ENCODE measurements at places on chromosomes 16 and 17.

- DNase-seq: no peak
Measured at GRCh38 chr16:9395958-9396359, 304.5 kb downstream of the HAPSTR1 start.

GRCh38 chr16:89193576-89194293, 6.6 kb downstream of the SLC22A31 start:
- DNase-seq: no peak

- DNase-seq: no peak
Measured at GRCh38 chr16:1909561-1910231, 8.5 kb downstream of the HS3ST6 start.

- DNase-seq: no peak
Measured at GRCh38 chr16:35711435-35711834, 2252.0 kb downstream of the TP53TG3F start.

GRCh38 chr17:61345061-61345460, 54.6 kb upstream of the TBX2 start:
- DNase-seq: no peak

- DNase-seq: no peak
Measured at GRCh38 chr16:49742428-49743202, 113.3 kb downstream of the ZNF423 start.

- DNase-seq: no peak
Measured at GRCh38 chr17:46814446-46814845, 4.0 kb downstream of the WNT3 start.

- peak; percentile 67 for DNase-seq
Measured at GRCh38 chr16:53892155-53892554, 188.2 kb downstream of the FTO start.

DNA sequence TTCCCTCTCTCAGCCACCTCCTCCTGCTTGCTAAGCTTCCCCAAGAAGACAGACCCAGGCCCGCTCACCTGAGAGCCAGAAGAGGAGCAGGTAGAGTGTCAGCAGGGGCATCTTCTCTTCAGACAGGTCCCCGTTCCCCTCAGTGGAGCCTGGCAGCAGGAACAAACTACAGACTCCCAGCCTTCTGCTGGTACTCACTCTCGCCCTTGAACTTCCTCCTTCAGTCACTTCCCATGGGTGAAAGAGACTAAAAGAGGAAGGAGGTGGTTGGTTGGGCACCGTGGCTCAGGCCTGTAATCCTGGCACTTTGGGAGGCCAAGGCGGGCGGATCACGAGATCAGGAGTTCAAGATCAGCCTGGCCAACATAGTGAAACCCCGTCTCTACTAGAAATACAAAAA, at the start of gene CD300LF:
Gene CD300LF, minus strand, starts transcription at position 168 of the 400 bp plus-strand sequence. Its CDS starts 57 bp downstream, at position 111.
- no peak for DNase-seq

GRCh38 chr17:4626734-4627256, 14.7 kb downstream of the ALOX15 start:
- DNase-seq: no peak

GRCh38 chr17:9811537-9811936, 10.3 kb downstream of the GSG1L2 start:
- no peak for DNase-seq

DNA sequence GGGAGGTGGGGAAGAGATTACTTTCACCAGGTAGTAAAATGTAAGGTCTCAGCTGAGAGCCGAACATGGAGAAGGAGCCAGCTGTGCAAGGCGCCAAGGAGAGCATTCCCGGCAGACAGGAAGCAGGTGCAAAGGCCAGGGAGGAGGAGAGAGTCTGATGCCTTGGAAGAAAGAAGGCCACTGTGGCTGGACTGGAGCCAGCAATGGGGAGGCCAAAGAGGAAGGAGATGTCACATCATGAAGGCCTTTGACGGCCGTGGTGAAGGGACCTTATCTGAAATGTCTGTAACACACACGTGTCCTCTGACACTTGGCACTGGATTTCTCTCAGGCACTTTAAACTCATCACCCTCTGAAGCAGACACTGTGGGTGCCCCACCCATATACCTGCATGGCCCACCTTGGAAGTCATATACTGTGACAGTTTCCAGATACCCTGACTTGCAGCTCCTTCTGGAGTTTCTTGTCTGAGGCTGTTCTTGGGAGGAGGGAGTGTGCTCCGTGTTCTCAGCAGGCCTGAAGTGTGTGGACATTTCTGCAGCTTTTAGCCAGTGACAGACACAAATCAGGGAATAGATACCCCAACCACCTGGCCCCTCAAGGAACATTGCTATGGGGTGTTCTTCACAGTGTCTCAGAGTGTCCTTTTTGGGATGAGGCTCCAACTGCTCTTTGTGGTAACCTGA, 1.9 kb upstream of the SLC5A2 start:
- DNase-seq: no peak

- DNase-seq: peak; percentile 64
Measured at GRCh38 chr16:82192665-82193064, 22.6 kb upstream of the MPHOSPH6 start.

DNA sequence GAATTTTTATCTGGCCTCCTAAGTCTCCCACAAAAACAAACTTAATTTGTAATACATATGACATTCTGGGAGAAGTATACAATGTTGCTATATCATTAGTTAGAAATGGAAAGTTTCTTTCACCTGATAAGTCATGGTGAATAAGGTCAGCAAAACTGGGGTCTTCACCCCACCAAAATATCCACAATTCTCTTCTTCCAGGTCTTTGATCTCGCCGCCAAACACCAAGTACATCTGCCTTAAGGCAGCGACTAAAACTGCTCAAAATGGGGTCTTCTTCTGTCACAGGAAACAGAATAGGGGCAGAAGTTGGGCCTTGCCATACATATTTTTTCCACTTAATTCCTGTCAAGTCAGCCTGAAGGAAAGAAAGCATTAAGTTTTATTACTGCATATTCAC, 2.1 kb downstream of the MED13 start:
- no peak for DNase-seq

DNA sequence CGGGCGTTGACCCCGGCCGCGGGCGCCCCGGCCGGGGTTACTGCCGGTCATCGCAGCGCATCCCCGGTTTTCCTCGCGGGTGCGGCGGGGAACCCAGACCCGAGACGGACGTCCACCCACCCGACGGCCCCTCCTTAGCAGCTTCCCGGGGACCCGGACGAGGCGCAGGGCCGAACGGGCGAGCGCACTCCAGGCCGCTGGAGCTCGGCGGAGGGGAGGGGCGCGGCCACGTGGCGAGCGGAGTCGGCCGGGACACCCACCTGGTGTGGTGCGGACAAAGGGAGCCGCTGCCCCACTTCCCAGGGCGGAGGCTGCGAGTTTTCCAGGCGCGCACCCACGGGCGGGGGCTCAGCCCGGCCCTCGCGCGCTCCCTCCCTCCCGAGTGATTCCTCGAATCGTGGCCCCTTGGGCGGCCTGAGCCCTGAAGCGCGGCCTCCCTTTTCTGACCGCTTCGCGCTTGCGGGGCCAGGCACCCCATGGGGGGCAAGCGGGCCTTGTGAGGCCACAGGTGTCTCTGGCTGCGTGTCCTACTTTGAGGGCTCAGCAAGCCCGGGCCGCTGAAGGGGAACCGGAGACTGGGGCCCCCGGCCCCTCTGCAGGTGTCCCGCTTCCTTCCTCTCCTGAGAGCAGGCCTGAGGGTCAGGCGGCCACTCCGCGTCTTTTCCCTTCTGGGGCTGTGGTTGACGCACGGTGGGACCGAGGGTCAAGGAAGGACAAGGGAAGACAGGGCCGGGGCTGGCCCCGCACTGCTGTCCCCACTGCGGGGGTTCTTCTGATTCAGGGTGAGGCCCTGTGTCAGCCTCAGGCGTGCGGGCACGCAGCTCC, 1.1 kb upstream of the FASN start:
- no peak for DNase-seq

DNA sequence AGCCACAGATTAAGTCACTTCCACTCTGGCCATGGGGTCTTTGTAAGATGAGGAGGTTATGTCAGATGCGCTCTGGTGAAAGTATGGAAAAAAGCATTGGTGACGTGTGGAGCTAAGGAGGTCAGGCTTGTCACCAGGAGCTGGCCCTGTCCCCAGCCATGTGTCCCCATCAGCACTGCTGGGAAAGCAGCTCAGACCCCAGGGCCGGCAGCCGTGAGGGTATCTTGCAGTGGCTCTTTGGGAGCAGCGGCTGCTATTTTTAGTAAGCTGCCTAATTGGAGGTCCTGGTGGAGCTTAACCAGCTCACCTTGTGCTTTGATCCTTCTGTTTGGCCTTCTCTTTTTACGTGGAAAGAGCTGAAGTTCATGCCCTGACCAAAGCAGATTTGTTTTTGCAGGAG, 60.9 kb downstream of the MPRIP start:
- no peak for DNase-seq

GRCh38 chr17:44220213-44221083, 973 bp upstream of the UBTF start:
- DNase-seq: peak; percentile 83

- peak; percentile 79 for DNase-seq
Measured at GRCh38 chr16:80174416-80174815, 366.4 kb upstream of the DYNLRB2 start.

DNA sequence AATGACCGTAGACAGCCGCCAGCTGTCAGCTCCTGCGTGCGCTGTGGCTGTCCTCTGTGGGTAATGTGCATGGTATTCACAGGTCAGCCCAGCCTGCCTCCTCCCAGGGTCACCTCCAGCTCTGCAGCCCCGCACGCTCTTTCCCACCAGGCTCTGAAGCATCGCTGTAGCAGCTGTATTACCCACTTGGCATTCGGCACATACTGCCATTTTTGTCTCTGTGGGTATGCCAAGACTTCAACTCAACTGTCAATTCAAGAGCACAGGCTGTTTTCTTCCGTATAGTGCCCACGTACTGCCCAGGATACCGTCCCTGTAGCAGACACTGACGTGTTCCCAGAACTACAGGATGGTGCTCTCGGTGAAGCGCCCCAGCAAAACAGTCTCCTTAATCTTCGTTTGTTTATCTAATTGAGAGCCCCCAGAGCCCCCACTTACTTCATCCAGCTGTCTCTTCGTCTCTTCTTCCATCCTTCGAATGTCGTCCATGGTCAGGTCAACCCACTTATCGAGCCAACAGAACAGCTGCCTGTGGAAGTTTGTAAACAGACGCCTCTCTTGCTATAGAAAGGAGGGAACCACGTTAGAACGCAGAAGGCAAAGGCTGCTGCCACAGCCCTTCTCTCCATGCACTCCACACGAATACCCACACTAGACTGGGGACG, 17.4 kb upstream of the INPP5K start:
- DNase-seq: no peak

GRCh38 chr17:81245665-81246342, 6.7 kb downstream of the NDUFAF8 start:
- DNase-seq: no peak

Data from AG20443 (cell line).